ENCODE measurements at places on chromosomes 6 and 20.
A peak's percentile ranks its signal among the peaks of the same experiment; 100 is the strongest.

- no peak for DNase-seq
These were observed 22.6 kb downstream of the MOCS1 start for GRCh38 chr6:39911513-39912125.

- DNase-seq = peak; percentile 48
These were observed 77.0 kb downstream of the SULF2 start for GRCh38 chr20:47708140-47708807.

- no peak for DNase-seq
These were observed 164.3 kb upstream of the MLN start for GRCh38 chr6:33967966-33968724.

GRCh38 chr6:1129131-1129530 lies 182.8 kb upstream of the FOXQ1 start:
- peak; percentile 71 for DNase-seq

- DNase-seq = no peak
These were observed 244.1 kb upstream of the QKI start for GRCh38 chr6:163170294-163170883.

- DNase-seq = no peak
These were observed 33.7 kb downstream of the CAP2 start for GRCh38 chr6:17427062-17427461.

DNA sequence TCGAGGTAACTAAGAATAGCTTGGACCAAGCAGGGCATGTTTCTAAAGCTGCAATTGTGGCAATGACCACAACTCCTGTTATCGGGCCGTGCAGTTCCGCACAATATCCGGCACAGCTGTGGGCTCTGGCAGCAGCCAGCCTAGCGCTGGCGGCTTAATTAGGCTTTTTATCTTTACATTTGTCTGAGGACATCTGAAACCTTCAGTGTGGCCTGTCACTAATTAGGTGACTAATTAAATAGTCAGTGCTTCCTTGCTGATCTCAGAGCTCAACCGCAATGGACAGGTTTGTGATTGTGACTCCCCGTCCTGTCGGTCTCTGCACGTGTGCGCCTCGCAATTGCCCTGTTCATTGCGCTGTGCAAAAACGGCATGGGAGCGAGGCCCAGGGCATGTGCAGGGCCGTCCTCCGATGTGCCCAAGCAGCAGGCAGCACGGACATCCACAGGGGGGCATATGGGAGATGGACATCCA lies 134.8 kb upstream of the INSM1 start:
- peak; percentile 34 for DNase-seq

- DNase-seq = peak; percentile 92
These were observed 52.8 kb downstream of the MRPL14 start for GRCh38 chr6:44074439-44074812.

- peak; percentile 55 for DNase-seq
These were observed 134.7 kb downstream of the AIG1 start for GRCh38 chr6:143195349-143195845.

GRCh38 chr6:75306064-75306463 lies 21.5 kb upstream of the TMEM30A start:
- no peak for DNase-seq

DNA sequence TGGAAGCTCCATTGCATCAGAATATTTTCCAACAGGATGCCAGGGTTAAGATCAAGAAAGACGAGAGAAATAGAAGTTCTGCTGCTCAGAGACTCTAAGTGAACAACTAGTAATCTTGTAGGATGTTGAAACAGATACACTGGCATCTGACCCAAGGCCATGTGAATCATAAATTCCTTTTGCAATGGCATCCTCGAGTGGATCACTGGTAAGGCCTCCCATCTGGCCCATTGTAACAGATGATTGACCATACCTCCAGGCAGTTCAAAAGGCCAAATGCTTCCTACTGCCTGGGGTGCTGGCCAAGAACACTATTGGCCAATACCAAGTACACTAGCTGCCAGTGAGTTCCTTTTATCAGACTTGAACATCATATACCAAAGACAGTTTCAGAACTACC lies 9.9 kb upstream of the SLC17A3 start:
- no peak for DNase-seq

- DNase-seq = no peak
These were observed 39.4 kb downstream of the MAP7 start for GRCh38 chr6:136510782-136511181.

GRCh38 chr20:62759981-62760431 lies 36.3 kb upstream of the MRGBP start:
- DNase-seq = peak; percentile 37

GRCh38 chr20:11170025-11170424 lies 496.2 kb upstream of the JAG1 start:
- DNase-seq = no peak

- no peak for DNase-seq
These were observed 126.0 kb downstream of the RNASET2 start for GRCh38 chr6:166830185-166830890.

- DNase-seq = no peak
These were observed 260.1 kb upstream of the STXBP5 start for GRCh38 chr6:146944077-146944476.

Data from femur (tissue), 1 donor.